D721Med (cell line): ENCODE measurements at places on chromosomes 7 and 10.

GRCh38 chr7:132815696-132816311 lies 239.5 kb upstream of the PLXNA4 start:
- no peak for DNase-seq

GRCh38 chr7:137151690-137152052 lies 191.9 kb downstream of the PTN start:
- DNase-seq, result no peak

DNA sequence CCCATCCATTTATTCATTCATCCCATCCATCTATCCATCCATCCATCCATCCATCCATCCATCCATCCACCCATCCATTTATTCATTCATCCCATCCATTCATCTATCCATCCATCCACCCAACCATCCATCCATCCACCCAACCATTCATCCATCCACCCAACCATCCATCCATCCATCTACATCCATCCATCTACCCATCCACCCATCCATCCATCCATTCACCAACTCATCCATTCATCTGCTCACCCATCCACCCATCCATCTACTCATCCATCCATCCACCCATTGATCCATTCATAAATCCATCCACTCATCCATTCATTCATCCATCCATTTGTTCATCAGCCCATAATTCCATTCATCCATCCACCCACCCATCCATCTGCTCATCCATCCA lies 56.4 kb downstream of the PFKFB3 start:
- DNase-seq, result no peak

- no peak for DNase-seq
These were observed 59.5 kb upstream of the PRPS1L1 start for GRCh38 chr7:18087026-18087686.

DNA sequence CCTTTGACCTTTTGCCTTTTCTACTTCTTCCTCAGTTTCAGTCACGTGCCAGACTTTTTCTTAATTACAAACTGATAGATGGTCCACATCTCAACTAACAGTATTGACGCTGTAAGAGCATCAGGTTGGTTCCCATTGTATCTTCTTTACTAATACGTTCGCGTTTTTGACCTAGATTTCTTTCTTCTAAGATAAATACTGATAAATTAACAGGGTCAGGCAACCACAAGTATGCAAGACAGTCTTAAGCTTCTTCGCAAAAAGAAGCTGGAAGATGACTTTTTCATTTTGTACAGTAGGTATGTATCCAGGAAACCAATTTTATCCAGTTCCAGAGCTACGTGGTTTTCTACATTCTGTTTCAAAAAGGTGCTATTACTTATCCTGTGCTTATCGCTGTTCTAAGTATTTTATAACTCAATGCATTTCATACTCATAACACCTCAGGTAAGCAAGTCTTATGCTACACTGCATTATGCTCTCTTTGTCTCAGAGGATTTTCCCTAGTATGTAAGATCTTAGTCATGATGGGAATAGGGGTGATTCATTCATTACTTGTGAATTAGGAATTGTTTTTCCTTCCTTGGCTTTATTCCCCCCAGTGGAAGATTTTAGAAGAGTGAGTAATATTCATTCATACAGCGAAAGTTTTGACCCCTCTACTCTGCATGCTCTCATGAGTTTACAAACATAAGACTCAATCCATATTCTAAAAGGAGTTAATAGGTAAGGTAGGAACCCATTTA lies 955 bp downstream of the DUS4L start:
- DNase-seq, result no peak

DNA sequence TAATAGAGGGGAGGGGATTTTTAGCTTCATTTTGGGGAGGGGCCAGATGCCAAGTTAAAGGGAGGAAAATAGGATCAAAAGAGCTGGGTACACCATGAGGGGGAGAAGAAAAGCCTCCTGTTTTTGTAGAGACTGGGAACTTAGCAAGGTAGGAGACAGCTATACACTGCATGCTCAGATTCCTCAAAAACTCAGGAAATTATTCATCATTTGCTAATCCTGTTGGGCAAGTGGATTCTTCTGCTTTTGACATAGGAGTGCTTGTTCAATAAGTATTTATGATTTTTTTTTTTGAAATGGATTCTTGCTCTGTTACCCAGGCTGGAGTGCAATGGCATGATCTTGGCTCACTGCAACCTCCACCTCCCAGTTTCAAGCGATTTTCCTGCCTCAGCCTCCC lies 73.4 kb downstream of the LYZL2 start:
- no peak for DNase-seq
